Fibroblast of lung (primary cell): ENCODE measurements at places on chromosomes 3 and 15.

- DNase-seq: peak; percentile 49
These were observed 23.0 kb downstream of the MKRN2 start for GRCh38 chr3:12579905-12580304.

DNA sequence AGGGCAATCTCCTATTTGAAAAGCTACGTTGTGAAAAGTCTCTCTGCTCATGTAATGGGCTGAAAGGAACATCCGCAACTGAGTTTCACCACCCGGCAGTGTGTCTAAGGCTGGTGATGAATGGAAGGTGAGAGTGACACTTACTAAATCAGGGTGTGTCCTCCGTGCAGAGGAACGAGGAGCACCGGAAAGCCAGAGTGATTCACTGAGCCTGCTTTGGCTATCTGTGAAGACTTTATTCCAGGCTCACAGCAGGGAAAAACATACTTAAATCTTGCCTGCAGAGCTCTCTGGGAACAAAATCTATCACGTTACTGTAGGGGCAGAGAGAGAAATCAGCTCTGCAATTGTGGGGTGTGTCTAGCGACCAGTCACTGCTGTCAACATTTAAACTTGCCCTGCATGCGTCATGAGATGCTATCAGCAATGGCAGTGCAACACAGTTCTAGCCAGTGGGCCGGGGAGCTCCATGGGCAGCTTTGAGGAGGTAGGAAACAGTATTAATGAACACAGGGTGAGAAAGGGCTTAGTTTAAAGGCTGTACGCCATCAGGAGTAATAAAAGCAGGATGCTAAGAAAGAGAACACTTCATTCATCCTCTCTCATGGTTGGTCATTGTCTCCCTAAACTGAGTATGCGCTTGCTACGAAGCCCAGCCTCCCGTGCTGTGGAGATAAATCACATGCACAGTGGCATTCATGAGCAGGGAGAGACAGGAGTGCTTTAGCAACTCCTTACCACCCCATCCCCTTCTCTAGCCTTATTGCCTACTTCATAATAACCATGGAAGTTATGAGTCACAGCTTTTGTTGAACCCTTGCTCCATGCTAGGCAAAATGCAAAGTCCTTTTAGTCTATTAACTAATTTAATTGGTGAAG lies 542.7 kb upstream of the ADAMTS9 start:
- DNase-seq: no peak

GRCh38 chr15:77543159-77543882 lies 89.4 kb downstream of the LINGO1 start:
- peak; percentile 82 for DNase-seq

DNA sequence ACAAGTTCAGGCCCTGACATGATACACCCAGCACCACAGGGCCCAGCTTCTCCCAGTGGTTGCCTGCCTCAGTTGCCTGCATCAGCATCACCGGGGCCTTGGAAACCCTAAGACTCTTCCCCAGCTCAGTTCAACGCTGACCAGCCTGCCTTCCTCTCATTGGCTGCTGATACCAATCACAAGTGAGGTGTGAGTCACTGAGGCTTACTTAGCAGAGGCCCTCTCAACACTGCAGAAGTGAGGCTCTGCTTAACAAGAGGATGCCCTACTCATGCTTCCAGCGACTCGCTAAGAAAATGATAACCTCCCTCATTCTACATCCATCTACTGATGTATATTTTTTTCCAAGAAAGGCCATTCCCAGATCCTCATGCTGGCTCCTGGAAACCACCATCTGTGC lies 151.9 kb downstream of the ADAMTS17 start:
- DNase-seq: peak; percentile 48

DNA sequence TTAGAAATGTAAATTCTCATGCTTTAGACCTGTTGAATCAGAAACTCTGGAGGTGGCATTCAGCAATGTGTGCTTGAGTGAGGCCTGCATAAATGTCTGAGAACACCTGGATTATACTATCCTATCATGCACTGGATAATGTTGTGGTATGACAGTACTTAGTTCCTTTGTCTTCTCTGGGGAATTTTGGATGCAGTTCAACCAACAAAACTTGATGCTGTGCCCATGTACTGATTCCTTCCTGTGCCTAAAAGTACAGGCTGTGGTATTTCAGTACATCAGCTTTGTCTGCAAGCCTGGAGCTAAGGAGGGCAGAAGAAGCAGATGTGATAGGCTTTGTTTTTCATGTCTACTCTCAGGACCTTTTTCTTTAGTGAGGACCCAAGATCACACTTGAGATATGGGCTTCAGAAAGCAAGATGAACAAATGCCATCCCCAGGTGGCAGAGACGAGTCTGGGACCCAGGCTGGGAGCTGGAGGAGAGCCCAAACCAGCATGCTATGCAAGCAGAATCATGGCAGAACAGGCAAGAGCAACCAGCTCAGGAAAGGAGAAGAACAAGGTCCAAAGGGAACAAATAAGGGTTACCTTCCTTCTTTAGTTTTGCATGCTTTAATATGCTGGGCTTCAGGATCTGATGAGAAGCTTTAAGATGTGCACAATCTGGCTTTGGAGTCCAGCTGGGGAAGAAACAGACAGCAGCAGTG lies 124.7 kb downstream of the MYRIP start:
- no peak for DNase-seq

- DNase-seq: no peak
These were observed 2.1 kb downstream of the MAGEL2 start for GRCh38 chr15:23645371-23646164.
